ENCODE measurements at places on chromosomes 5 and 9.

GRCh38 chr5:36696059-36696673 lies 89.8 kb downstream of the SLC1A3 start:
- DNase-seq: peak; percentile 18

GRCh38 chr9:32486839-32487562 lies 39.0 kb downstream of the RIGI start:
- DNase-seq: no peak

- no peak for DNase-seq
Measured at GRCh38 chr9:108803428-108804065, 52.2 kb downstream of the ACTL7B start.

DNA sequence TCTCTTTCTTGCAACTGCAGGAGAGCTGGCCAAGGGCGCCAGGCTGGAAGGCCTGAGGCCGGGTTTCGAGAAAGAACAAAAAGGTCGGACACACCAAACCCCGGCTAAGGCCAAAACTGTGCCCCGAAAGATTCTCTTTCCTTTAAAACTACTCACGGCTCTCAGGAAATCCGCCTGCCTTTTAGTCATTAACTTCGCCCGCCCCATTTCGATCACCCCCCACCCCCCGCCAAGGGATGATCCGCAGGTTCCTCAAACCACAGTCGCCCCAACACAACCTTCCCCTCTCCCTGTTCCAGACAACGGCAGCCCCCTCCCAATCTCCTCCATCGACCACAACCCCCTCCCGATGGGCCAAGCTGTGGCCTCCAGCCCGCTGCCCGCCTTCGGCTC lies 536 bp downstream of the FEM1C start:
- peak; percentile 17 for DNase-seq

GRCh38 chr9:30630459-30630858 lies 1754.0 kb upstream of the ACO1 start:
- DNase-seq: no peak

DNA sequence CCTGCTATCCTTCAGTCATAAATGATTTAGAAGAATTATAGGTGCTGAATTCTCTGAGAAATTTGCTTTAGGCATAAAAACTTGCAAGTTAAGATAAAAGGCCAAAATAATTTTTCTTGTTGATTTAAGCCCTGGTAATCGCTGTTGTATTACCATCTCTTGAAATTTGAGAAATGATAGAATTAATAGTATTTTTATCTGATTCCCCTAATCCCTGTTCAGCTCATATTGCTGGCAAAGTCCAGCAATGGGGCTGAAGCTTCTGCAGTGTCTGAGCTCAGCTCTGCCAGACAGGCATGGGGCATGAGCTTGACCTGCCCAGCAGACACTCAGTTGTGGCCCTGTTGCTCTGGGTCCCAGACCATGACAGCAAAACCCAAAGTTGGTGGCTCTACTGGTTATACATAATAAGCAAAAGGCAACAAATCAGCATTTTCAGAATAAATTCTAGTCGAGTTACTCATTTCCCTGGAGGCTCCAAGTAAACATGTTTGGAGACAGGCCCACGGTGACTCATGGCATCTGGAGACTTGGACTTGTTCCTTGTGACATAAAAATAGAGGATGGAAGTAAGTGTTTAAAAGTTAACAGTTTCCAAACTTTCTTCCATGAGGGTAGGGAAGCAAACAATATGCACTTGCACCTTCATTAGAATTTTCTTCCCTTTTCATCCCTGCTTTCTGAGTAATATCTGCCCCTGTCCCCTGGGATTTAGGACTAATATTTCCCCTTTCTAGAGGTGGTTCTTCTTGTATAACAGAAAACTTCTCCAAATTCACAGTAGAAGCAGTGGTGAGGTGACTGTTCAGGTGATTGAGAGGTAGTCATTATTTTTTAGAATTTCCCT lies 60.2 kb upstream of the SLC2A8 start:
- no peak for DNase-seq

- no peak for DNase-seq
Measured at GRCh38 chr5:169248996-169249395, 51.9 kb downstream of the SLIT3 start.

GRCh38 chr5:42887097-42887496 lies 75.4 kb upstream of the SELENOP start:
- DNase-seq: no peak

- no peak for DNase-seq
Measured at GRCh38 chr9:127642082-127642740, 30.1 kb downstream of the STXBP1 start.

- no peak for DNase-seq
Measured at GRCh38 chr9:112502175-112502946, 15.7 kb downstream of the KIAA1958 start.

GRCh38 chr5:154369682-154370081 lies 76.1 kb upstream of the SAP30L start:
- no peak for DNase-seq

DNA sequence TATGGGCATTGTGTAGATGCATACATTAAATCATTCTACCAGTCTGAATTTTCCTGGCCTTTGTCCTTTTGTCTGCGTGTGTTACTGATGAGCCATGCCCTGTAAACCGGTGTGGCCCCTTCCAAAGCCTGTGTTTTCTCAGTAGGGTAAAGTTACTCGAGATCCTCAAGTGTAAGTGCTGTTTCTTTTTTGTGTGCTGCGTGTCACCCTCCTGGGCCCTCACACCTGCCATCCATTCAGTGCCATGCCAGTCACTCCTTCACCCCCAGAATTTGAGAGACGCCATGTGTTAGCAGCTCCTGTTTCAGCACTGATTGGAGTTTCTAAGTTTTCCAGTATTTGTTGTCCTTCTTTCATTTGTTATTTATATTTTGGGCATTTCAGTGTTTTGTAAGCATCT lies 288.2 kb downstream of the FANCC start:
- no peak for DNase-seq

DNA sequence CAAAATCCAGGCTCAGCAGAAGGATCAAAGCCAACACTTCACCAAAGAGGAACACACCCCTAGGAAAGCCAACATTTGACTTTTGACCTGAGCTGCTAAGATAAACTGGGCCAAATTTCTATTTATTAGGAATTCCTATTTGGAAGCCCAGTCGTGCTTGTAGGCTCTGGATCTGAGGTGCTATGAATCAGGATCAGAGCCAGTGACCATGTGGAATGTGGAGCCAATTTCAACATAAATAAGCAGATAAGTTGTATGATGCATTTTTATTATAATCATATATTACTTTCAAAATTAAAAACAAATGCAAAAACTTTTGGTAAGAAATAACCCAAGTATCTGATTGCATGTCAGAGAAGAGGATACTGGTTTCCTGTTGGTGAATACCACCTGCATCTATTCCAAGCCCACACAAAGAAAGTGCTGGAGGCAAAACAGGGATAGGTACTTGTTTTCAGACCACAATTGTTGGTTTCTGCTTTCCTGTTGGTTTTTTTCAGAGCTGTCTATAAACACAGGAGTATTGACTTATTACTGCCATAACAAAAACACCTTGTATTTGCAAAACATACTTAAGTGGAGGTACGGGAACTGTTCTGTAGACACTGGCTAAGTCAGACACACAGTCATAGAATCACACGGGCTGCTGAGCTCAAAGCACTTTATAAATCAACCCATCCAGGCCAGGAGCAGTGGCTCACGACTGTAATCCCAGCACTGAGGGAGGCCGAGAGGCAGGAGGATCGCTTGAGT lies 52.8 kb downstream of the ARL15 start:
- DNase-seq: no peak

DNA sequence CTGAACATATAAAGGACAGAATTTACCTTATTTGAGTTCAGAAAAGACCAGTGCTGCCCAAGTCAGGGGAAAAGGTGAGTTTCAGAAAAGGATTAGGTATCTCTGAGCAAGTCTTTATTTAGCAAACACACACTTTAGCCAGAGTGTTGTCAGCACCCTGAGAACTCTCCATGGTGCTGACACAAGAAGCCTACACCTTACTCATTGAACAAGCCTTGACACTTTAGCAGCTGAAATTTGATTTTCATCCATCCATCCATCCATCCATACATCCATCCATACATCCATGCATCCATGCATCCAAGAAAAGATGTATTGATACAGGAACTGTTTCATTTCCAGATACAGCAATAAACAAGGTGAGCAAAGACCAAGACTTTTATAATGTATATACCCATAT lies 311.2 kb downstream of the TRIM32 start:
- DNase-seq: no peak

- no peak for DNase-seq
Measured at GRCh38 chr9:131995382-131995781, 84.3 kb downstream of the MED27 start.

GRCh38 chr5:39721394-39721793 lies 296.6 kb upstream of the DAB2 start:
- no peak for DNase-seq

- DNase-seq: no peak
Measured at GRCh38 chr5:61352612-61353156, 20.6 kb downstream of the ZSWIM6 start.

GRCh38 chr5:17223367-17224185 lies 6.1 kb downstream of the BASP1 start:
- DNase-seq: no peak

DNA sequence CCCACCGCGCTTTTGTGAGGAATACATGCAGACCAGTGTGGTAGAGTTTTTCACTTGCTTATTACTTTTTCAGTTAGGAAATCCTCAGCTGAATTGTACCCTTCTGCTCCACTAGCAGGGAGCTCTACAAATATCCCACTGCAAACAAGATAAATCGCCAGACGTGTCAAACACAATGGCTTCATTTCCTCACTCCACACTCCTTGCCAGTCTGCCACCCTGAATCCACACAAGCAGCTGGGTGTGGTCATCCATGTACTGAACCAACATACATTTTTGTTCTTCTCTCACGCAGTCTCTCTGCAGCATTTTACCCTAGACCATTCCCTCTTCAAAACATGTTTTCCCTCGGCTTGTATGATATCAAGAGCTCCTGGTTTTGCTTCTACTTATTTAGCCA lies 3.7 kb upstream of the ROR2 start:
- no peak for DNase-seq

DNA sequence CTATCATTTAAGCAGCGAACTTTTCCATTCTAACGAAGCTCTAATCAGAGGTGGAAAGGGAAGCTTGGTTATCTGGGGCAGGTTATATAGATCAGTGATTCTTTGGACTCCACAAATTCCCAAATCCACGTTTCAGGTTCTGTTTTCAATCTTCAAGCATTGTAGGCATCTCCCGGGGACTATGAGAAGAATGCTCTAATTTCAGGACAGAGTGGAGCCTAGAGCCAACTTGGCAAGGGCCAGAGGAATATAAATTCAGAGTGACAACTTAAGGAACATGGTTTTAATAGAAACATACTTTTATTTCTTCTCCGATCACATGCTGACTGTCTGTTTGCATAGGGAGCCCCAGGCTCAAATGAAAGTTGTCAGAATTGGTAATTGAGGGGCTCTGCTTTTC lies 514.0 kb upstream of the KLF4 start:
- DNase-seq: no peak

- no peak for DNase-seq
Measured at GRCh38 chr9:133523106-133523505, 1.7 kb downstream of the MYMK start.

GRCh38 chr5:93601071-93601801 lies 18.2 kb downstream of the NR2F1 start:
- no peak for DNase-seq

Measured in stimulated activated CD4-positive, alpha-beta T cell treated with anti-CD3 and anti-CD28 coated beads, Interleukin-12 subunit alpha, Interleukin-12 subunit beta, amount 100 ng/mL, for 24 hours (primary cell).